Suprapubic skin (tissue), 4 donors: ENCODE measurements at places on chromosomes 6 and 20. TPM values are rescaled to one million over a fixed set of nuclear protein-coding genes. Genes with fewer than 3 reads are reported as not detected.

DNA sequence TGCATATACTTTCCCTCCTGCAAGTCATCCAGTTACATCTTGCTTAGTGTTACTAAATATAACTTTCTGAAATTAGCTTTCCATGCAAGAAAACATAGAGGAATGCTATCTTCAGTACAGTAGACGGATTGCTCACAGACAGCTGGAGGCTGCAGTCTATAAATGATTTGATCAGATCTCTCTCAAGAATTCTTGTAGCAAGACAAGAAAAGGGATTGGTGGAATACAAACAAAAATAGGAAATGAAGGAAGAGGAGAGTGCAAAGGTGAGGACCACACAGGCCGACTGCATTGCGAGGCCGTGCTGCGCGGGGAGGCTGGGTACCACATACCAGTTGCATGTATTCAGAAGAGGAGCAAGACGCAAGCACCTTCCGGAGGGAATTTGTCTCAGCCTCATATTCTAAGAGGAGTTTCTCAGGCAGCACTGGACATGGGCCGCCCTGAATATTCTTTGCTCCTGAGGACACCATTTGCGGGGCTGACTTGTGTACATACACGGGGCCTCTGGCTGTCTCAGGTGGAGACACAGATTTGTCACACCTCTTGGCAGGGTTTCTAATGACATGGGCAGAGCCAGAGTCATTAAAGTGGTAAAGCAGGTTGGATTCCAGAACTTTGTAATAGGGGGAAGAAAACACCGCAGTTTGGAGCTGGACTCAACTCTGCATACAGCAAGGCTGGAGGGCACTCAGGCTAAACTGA is 22.7 kb upstream of the KIF25 start:
- no peak for DNase-seq

DNA sequence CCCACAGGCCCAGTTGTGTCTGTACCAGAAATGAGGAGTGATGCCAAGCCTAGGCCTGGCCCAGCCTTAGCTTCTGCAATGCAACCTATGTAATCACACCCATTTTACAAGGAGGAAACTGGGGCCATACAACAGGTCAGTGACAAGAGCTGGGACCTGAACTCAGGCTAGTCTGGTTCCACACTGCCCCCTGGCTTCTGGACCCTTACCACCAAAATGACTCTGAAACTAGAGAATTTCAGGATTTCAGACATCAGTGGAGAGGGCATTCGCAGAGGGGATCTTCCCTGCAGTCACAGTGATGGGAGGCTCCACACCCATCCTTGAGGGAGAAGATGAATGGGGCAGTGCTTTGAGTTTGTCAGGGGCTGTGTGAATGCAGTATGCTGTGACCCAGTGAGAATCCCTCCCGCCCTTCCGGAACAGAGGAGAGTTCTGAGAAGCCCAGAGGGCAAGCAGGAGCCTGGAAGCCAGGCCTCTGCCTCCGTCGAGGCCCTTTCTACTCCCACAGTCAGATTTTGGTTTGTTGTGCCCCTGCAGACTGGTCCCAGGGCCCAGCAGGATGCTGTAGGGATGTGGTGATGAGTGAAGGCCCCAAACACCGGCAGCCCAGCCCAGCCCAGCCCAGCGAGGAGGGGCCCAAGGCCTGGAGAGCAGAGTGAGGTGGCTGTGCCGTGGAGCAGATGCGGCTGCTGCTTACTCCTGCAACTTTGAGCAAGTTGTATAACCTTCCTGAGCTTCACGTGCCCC is 48.1 kb upstream of the MYL9 start:
- DNase-seq, result peak; percentile 55

- no peak for DNase-seq
These were observed 685.7 kb downstream of the BCKDHB start for GRCh38 chr6:80792151-80792550.

DNA sequence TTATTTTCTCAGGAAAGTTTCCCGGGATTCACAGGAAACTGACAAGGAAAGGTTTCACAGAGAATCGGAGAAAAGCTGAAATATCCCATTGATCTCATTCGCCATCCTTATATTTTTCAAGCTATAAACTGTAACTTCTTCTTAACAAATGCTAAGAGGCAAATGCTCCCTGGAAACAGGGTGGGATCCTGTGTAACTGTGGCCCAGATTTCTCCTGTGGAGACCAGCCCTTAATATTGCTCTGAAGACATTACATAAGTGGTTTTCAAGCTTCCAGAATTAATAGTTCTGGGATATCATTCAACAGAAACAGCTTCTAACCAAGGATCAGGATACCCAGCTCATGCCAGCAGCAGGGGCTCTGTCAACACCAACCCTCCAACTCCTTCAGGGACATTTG is 69.2 kb downstream of the THBS2 start:
- DNase-seq, result no peak

DNA sequence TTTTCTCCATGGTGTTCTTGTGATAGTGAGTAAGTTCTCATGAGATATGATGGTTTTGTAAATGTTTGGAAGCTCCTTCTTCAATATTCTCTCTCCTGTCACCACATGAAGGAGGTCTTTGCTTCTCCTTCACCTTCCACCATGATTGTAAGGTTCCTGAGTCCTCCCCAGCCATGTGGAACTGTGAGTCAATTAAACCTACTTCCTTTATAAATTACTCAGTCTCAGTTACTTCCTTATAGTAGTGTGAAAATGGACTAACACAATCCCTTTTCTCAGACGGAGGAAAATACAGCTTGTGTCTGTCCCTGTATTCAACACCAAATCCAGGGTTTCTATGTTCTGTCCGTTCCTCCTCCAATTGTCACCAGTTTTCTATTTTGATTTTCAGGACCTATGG is 181.0 kb downstream of the ALDH8A1 start:
- DNase-seq, result no peak

GRCh38 chr6:158718461-158719046 is 68.7 kb downstream of the SYTL3 start:
- no peak for DNase-seq

DNA sequence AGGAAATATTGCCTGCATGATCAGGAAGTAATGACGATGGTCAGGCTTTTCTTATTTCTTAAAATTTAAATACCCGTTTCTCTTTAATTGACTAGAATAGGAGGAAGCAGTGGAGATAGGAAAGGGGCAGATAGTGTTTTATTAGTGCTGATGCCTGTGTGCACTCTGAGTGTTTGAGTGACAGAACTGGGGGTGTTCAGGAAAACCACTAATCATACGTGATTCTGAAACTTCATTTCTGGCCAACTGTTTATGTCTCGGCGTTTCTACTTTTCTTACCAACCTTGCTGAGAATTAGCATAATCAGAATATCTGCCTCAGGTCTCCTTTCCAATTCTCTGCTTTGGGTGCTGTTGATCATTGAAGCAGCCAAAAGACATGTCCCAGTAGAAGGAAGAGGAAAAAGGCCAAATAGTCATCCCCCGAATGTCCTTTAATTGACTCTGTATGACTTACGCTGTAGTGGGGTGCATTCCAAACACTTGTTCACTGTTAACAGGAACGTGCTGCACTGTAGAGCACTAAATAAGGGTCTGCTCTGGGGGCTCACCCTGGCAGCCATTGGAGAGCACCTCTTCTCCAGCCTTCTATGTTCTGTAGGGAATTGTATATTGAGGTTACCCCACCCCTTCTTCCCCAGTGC is 152.9 kb downstream of the JARID2 start:
- no peak for DNase-seq

DNA sequence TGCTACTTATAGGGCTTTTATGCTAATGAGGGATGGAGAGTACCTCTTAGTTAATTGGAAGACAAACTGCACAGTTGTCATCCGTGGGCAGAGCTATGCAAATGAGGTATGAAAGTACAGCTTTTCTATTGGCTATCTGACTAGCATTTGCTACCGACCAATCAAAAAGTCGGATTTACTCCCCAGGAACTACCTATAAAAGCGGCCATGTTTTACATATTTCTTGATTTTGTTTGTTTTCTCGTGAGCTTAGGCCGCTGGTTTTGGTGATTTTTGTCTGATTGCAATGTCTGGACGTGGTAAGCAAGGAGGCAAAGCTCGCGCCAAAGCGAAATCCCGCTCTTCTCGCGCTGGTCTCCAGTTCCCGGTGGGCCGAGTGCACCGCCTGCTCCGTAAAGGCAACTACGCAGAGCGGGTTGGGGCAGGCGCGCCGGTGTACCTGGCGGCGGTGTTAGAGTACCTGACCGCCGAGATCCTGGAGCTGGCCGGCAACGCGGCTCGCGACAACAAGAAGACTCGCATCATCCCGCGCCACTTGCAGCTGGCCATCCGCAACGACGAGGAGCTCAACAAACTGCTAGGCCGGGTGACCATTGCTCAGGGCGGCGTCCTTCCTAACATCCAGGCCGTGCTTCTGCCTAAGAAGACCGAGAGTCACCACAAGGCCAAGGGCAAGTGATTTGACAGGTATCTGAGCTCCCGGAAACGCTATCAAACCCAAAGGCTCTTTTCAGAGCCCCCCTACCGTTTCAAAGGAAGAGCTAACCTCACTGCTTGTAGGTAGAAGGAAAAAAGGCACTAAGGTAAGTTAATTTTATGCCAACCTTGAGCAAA is 36.9 kb downstream of the HFE start:
- peak; percentile 87 for DNase-seq

DNA sequence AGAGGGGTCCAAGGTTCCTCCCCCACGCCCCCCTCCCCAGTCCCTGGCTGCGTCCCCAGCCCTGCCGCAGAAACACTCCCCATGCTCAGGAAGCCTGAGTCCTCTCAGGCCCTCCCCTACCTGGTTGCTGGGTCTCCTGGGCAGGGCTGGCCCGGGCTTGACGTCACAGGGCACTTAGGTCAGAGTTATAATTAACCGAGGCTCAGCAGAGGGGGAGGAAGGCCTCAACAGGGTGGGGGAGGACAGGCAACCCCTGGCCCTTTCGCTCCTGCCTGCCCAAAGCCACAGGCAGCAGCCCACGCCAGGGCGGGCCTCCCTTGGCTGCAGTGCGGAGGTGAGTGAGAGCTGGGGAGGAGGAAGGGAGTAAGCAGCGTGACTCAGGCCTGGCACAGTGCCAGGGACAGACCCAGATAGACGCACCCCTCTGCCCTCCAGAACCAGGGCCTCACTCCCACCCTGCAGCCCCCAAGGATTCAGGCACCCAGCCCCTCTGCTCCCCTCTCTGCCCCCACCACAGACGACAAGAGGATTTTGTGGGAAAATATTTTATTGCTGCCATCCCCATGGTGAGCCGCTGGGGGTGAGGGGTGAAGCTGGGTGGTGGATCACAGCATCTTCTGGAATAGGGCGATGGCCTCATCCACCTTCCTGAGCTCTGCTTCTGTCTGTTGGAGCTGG is at the start of gene VWA7:
Gene VWA7, minus strand, starts transcription at position 340 of the 678 bp plus-strand sequence. CDS start 549 bp downstream, outside the sequence.
- no peak for DNase-seq

GRCh38 chr20:46311719-46312074 is 3.4 kb upstream of the CDH22 start:
- DNase-seq, result no peak

DNA sequence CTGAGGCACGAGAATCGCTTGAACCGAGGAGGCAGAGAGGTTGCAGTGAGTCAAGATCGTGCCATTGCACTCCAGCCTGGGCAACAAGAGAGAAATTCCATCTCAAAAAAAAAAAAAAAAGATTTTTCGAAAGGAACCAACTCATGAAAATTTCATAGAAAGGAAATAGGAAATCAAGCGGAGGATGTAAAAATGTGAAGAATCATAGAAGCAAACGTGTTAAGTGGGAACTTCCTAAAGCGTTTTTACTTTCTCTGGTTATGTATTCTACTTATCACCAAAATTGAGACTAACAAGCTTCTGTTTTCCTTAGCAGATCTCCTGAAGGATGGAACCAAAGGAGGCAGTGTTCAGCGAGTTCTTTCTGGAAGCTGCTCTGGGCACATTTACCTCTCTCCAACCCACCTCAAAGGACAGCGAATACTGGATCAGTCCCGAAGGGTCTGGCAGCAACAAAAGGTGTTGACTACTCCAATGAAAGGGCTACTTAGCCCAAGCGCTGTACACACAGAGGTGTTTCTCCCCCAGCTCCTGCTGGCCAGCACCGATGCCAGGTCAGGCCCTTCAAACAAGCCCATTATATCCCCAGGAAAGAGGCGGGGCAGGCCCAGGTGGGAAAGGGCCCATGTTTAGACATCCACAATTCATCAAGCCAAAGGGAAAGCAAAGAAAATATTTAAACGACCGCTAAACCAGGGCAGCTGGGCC is 327.5 kb upstream of the JARID2 start:
- DNase-seq, result no peak

- DNase-seq, result no peak
These were observed 237.0 kb upstream of the SUPT3H start for GRCh38 chr6:45614488-45615285.

DNA sequence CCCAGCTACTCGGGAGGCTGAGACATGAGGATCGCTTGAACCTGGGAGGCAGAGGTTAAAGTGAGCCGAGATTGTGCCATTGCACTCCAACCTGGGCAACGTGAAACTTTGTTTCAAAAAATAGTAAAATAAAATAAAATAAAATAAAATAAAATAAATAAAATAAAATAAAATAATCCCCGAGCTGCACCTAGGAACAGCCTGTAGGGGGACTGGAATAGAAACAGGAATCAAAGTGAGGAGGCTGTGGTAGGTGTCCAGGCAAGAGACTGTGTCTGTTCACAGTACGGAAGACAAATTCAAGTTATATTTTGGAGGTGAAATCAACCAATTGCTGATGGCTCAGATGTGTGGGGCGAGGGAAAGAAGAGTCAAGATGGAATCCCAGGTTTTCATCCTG is 86.2 kb downstream of the KCNB1 start:
- no peak for DNase-seq

- DNase-seq, result no peak
These were observed 77.1 kb upstream of the CDYL start for GRCh38 chr6:4698901-4699659.

DNA sequence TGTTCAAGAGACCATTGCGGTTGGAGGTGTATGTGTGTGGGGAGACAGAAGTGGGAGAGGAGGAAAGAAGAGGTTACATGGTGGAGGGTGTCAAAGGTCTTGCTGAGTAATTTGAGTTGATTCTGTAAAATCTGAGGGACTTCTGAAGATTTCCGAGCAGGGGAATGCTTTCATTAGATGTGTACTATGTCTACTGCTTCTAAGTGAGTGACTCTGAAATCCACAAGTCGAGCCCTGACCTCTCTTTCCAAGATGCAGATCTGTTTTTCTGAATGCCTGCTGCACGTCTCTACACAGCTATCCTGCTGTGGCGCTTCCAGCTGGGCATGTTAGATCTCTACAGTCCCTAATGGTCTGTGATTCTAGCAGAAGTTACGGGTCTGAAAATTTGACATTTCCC is 209.8 kb downstream of the ATXN1 start:
- no peak for DNase-seq

DNA sequence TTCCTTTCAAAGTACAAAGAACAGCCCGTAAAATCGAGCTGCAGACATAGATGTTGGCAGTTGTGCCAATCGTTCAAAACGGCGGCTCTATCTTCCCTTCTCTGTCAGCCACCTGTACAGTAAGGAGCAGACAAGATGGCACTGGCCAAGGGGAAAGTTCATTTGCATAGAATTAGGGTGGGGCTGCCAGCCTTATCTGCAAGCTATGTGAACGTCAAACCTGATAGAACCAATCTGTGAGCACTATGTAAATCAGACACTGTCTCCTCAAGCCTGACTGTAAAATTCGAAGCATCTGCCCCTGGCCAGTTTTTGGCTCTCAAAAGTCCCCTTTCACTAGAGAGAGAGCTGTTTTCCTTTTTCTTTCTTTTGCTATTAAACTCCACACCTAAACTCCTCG is 374.5 kb downstream of the EPM2A start:
- DNase-seq, result no peak

Gene CNKSR3
- 10.8 TPM for total RNA-seq

Gene GNAS-AS1
- not detected for total RNA-seq

Gene ADGB
- total RNA-seq, result 0.29 TPM

Gene IPCEF1
- 0.42 TPM for total RNA-seq

Gene ROS1
- 2.8 TPM for total RNA-seq

Gene WRNIP1
- total RNA-seq, result 56.9 TPM

Gene CD93
- total RNA-seq, result 8.1 TPM

Gene KCNK15
- total RNA-seq, result 0.57 TPM

Gene ADTRP
- total RNA-seq, result 21.7 TPM

Gene XKR7
- total RNA-seq, result not detected

Gene CASS4
- total RNA-seq, result 0.42 TPM

Gene ADGRB3
- 1.1 TPM for total RNA-seq
